NCI-H460 (cell line): ENCODE measurements at places on chromosomes 16 and 17. TPM values are rescaled to one million over a fixed set of nuclear protein-coding genes. Genes with fewer than 3 reads are reported as not detected.

DNA sequence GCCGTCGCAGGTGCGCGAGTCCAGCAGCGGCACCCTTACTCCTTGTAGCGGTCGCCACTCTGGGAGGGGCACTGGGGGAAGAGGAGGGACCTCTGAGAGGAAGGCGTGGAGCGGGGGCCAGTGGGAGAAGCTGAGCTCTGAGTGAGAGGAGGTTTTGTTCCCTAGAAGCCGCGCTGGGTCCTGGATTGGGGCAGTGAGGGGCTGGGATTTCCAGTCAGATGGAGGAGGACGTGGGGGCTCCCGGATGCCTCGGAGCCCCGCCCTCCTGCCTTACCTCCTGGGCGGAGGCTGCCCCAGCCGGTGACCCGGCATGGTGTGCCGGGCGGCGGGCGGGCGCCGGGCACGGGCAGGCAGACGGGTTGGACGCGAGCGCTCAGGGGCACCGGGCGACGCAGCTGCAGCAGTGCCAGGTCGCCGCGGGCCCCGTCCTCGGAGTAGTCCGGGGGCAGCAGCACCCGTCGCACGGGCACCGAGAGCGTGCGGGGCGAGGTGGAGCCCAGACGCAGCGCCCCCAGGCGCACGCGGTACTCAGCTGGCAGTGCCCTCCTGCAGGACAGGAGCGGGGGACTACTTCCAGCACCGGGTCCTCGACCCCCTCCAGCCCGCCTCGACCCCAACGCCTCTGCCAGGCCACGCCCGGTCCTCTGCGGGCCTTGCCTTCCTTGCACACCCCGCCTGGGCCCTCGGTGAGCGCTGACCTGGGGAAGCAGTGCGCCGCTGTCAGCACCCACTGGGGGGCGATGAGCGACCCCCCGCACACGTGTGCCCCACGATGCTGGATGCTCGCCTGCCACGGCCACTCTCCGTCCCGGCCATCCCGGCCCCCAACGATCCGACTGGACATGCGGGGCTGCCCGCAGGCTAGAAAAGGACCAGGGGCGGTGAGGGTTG lies 2.0 kb downstream of the PRSS33 start:
- no peak for DNase-seq

The VMP1 gene
- total RNA-seq = 118 and 133 TPM in 2 replicates

The TMC7 gene
- total RNA-seq = 4.1 and 5.6 TPM in 2 replicates

DNA sequence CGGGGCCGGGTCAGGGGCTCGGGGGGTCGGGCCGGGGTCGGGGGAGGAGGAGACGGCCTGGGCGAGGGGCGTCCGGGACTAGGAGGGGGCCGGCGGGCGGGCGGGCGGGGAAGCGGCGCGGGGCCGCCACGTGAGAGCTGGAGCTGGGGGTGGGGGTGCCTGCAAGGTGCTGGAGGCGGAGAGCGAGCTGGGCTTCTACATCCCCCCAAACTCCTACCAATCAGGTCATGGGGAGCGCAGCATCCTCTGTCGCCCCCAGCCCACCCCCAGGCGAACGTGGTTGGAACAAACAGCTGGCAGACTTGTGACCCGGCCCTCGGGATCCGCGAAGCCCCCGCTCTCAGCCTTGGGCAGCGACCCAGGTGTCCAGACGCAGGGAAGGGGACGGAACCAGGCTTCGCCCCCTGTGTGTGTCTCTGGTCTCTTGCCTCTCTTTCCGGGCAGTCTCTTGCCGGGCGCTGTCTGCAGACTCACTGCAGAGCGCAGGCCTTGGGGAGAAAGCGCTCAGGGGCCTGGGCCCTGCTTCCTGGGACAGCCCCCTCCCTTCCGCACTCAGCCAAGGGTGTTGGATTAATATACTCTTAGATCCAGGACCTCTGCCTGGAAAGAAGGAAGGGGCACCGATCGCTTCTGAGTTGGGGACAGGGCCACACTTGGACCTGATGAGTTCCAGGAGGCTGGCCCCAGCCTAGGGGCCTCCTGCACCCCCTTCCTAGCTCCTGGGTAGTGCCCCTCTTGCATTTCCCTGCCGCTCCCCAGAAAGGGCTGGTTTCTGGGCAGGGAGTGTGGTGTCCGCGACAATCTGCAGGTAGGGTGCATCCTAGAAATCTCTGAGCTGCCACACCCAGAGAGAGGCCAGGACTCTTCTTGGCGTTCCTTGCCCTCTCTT lies 722 bp downstream of the RASL10B start:
- DNase-seq = no peak

DNA sequence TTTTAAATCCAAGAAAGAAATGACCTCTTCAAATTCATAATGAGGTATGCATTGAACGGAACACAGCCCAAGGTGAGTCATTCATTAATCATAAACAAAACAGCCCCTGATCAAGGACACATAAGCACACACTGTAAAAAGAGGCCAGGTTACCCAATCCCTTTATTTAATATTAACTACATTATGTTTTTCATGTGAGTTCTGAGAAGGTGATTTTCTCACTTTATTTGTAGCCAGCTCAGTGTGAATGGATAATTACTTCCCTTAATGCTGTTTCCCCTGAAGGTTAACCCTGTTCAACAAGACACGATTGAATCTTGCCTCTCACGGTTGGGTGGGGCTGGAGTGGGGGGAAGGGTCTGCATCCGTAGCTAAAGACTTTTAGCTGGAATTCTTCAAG lies 257.3 kb upstream of the SALL1 start:
- no peak for DNase-seq

The ZG16B gene
- total RNA-seq = 13.8 and 18.7 TPM in 2 replicates

The SCIMP gene
- not detected in 2 replicates for total RNA-seq

GRCh38 chr17:3951420-3951819 lies 12.8 kb downstream of the ATP2A3 start:
- DNase-seq = no peak

GRCh38 chr17:51487947-51488346 lies 227.6 kb downstream of the UTP18 start:
- DNase-seq = peak; percentile 28

DNA sequence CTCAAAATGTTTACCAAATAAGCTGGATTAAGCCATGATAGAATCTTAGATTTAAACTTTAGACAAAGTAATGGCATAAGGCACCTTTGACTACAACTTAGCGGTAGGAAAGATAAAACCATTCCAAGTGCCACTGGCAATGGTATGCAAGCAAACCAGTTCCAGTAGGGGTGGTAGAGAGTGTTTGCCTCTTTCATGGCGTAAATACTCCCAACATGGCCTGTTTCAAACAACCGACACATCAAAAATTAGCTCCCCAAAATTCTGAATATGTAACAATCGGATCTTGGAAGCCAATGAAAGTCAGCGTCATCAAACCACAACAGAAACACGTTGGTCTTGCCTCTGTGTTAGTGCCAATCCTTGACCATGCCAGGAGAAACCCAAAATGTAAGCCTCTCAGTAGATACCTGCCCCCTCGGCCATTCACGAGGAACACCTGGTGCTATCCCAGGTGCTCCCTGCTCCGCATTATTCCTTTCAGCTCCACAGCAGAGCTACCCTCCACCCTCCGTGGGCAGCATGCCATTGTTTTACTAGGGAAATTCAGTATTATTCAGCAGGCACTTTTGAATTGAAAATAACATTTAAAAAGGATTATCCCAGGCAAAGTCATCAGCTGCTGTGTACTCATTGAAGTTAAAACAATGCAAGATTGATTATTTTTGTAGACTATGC lies 307.8 kb upstream of the CDH11 start:
- DNase-seq = no peak
